ENCODE measurements at places on chromosomes 11 and 22. TPM values are rescaled to one million over a fixed set of nuclear protein-coding genes. Genes with fewer than 3 reads are reported as not detected.

The WT1 gene
- total RNA-seq, result not detected

The SHANK3 gene
- 0.16 TPM for total RNA-seq

The PLAAT4 gene
- total RNA-seq, result 96.2 TPM

The INPP5J gene
- 0.29 TPM for total RNA-seq

The RASGRP2 gene
- total RNA-seq, result 654 TPM

The SCGB2A2 gene
- not detected for total RNA-seq

The SEPTIN3 gene
- total RNA-seq, result 0.56 TPM

The MAPK8IP2 gene
- total RNA-seq, result 0.44 TPM

The OR52A1 gene
- total RNA-seq, result not detected

The SLC29A2 gene
- total RNA-seq, result 18.9 TPM

The PRAME gene
- total RNA-seq, result not detected

The SLC25A18 gene
- not detected for total RNA-seq

The FDX1 gene
- total RNA-seq, result 10.9 TPM

The SULT4A1 gene
- not detected for total RNA-seq

The OR5AP2 gene
- not detected for total RNA-seq

The DUSP8 gene
- 4.4 TPM for total RNA-seq

The PNPLA5 gene
- not detected for total RNA-seq

The MS4A6E gene
- total RNA-seq, result not detected

The XKR3 gene
- not detected for total RNA-seq

The PIWIL4 gene
- 3.1 TPM for total RNA-seq

The FXYD2 gene
- 5.6 TPM for total RNA-seq

The CSF2RB gene
- total RNA-seq, result 28.3 TPM

The ZDHHC5 gene
- 59.1 TPM for total RNA-seq

The MYRF gene
- total RNA-seq, result 0.92 TPM

The SEC14L6 gene
- not detected for total RNA-seq

The CD248 gene
- total RNA-seq, result 2.5 TPM

The TEAD1 gene
- 0.07 TPM for total RNA-seq

The TEX12 gene
- total RNA-seq, result not detected

The TRIM49 gene
- total RNA-seq, result not detected

The POU2AF2 gene
- total RNA-seq, result not detected

The AMOTL1 gene
- total RNA-seq, result not detected

The ARSA gene
- 89.5 TPM for total RNA-seq

The LINC01488 gene
- total RNA-seq, result not detected

The CHRDL2 gene
- not detected for total RNA-seq

The CCDC117 gene
- 35.3 TPM for total RNA-seq

The OR56B4 gene
- not detected for total RNA-seq

The YAP1 gene
- total RNA-seq, result not detected

The GSTT2B gene
- not detected for total RNA-seq

The BTBD18 gene
- total RNA-seq, result not detected

The HOATZ gene
- total RNA-seq, result not detected

The MMP3 gene
- not detected for total RNA-seq

The OR51I1 gene
- not detected for total RNA-seq

Measured in naive thymus-derived CD4-positive, alpha-beta T cell (primary cell).